Psoas muscle (tissue), 8 donors: ENCODE measurements at places on chromosomes 13 and 19. TPM values are rescaled to one million over a fixed set of nuclear protein-coding genes. Genes with fewer than 3 reads are reported as not detected.

DNA sequence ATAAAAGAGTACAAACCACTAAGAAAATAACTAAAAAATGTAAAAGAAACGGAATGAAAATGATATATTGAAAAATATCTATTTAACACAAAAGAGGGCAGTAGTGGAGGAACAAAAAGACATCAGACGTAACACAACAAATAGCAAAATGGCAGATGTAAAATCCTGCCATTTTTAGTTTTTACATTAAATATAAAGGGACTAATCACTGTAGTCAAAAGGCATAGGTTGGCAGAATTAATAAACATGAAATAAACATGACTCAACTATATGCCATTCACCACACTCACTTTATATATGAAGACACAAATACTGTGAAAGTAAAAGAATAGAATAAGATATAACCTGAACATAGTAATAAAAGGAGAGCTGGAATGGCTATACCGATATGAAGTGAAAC lies 11.0 kb downstream of the MTUS2 start:
- H3K36me3 ChIP-seq = no peaks in the 10 kb centered on the region
- H3K27me3 ChIP-seq = no peaks in the 10 kb centered on the region
- DNase-seq = no peak
- no peaks in the 10 kb centered on the region for H3K4me1 ChIP-seq
- no peak overlapping the region for H3K27ac ChIP-seq

DHDH gene
- not detected for total RNA-seq

- no peak for DNase-seq
- H3K36me3 ChIP-seq = no peaks in the 10 kb centered on the region
- H3K4me3 ChIP-seq = no peak overlapping the region
- H3K4me1 ChIP-seq = no peaks in the 10 kb centered on the region
- H3K27me3 ChIP-seq = no peaks in the 10 kb centered on the region
- H3K27ac ChIP-seq = no peak overlapping the region
These were observed 33.0 kb downstream of the SERP2 start for GRCh38 chr13:44406617-44407016.

GRCh38 chr13:112955271-112955937 lies 13.6 kb upstream of the MCF2L start:
- no peak for DNase-seq
- H3K36me3 ChIP-seq = no peaks in the 10 kb centered on the region
- H3K4me1 ChIP-seq = no peaks in the 10 kb centered on the region
- H3K27ac ChIP-seq = no peak overlapping the region
- H3K27me3 ChIP-seq = no peaks in the 10 kb centered on the region

DNA sequence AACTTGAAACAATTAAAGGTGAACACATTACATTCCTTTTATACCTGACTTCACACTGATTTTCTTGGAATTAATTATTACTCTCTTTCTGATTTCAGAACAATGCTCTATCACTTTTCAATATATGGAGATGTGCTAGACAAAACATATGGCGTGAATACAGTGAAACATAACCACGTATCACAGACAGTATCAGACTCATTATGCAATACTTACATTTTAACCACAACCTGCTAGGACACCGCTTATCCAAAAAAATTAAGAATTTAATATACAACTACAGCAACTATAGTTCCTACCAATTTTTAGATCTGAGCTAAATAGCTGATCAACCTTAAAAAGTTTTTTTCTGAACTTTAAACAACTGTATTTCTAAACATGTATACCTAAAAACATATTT lies 9.9 kb downstream of the HSPH1 start:
- peaks cover 11% of the 10 kb centered on the region for H3K36me3 ChIP-seq
- no peak overlapping the region for H3K27ac ChIP-seq
- H3K4me3 ChIP-seq = no peak overlapping the region
- H3K27me3 ChIP-seq = no peaks in the 10 kb centered on the region

PTH2 gene
- not detected for total RNA-seq

GRCh38 chr13:100459747-100460146 lies 128.8 kb downstream of the GGACT start:
- no peak overlapping the region for H3K4me3 ChIP-seq
- no peak for DNase-seq
- no peak overlapping the region for H3K27ac ChIP-seq
- H3K27me3 ChIP-seq = no peaks in the 10 kb centered on the region

SPACA4 gene
- not detected for total RNA-seq

DNA sequence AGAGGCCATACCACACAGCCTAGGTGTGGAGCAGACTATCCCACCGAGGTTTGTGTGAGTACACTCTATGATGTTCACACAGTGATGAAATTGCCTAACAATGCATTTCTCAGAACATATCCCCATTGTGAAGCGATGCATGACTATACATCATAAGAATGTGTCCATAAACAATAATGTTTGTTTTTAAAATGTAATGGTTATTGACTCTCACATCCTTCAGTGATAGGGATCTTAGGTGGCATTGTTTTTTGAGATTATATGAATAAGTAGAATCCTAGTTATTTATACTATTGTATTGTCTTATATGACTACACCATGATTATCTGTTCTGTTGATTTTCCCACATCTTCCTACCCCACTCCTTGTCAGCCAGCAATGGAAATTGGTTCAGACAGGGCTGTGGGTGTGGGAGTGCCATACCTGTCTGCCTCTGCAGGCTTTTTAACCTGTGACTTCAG lies 13.6 kb downstream of the CCNA1 start:
- no peaks in the 10 kb centered on the region for H3K27me3 ChIP-seq
- H3K4me3 ChIP-seq = no peak overlapping the region
- no peak overlapping the region for H3K27ac ChIP-seq
- no peak for DNase-seq
- no peaks in the 10 kb centered on the region for H3K4me1 ChIP-seq

FLT3 gene
- total RNA-seq = 0.19 TPM

GRCh38 chr13:111115965-111116521 lies 933 bp downstream of the ARHGEF7 start:
- peak; percentile 64 for DNase-seq
- no peaks in the 10 kb centered on the region for H3K36me3 ChIP-seq
- peak overlapping the region; percentile 87 for H3K4me3 ChIP-seq
- H3K4me1 ChIP-seq = peaks cover 12% of the 10 kb centered on the region

DNA sequence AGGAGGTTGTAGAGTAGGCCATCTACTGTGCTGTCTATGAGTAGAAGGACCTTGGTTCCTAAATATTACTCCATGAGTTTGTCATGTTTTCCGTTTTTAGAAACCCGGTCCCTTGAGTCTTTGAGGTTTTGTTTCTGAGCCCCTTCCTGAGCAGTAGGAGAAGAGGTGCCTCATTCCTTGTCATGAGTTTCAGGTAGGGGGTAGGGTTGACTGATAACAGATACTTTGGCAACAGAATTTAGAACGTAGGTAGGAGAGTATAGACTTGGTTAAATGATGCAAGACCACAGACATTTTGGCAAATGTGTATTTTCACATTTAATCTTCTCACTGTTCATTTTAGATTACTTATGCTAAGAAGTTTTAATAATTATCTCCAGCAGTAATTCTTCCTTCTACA lies 24.6 kb downstream of the LMO7 start:
- H3K36me3 ChIP-seq = peaks cover 3% of the 10 kb centered on the region
- no peak overlapping the region for H3K4me3 ChIP-seq
- no peak overlapping the region for H3K27ac ChIP-seq

GRCh38 chr13:85729296-85729695 lies 69.9 kb downstream of the SLITRK6 start:
- H3K36me3 ChIP-seq = no peaks in the 10 kb centered on the region
- no peaks in the 10 kb centered on the region for H3K27me3 ChIP-seq
- DNase-seq = no peak
- no peak overlapping the region for H3K4me3 ChIP-seq
- no peak overlapping the region for H3K27ac ChIP-seq
- no peaks in the 10 kb centered on the region for H3K4me1 ChIP-seq

ZNF837 gene
- 0.34 TPM for total RNA-seq

DNA sequence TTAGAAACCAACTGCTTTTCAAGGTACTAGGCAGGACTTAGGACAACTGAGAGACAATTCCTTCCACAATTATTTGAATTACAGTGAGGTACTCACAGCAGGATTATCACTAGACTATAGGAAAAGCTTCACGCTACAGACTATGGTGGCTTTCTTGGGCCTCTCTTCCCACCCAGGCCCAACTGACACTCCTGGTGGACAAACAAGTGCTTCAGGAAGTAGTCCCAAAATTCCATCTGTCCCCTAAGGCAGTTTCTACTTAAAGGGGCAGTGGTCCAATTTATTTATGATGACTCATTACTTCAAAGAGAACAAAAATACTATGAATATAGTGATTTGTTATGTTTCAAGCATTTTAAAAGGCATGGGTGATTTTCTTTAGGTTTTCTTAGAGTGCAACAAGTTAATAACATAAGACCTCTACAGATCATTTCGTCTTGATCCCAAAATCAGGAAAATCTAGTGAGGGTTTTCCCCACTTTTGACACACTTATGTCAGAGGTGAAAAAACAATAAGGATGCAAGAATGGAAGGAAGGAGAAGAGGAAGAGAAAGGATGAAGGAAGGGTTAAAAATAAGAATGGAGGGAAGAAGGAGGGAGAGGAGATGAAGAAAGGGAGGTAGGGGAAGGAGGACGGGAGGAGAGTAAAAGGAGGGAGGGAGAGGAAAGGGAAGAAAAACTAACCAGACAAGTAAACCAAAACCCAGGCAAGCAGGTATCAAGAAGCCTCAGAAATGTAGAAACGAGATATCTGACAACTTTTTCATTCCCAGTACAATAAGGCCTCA lies 100.7 kb downstream of the SERP2 start:
- H3K27ac ChIP-seq = peak overlapping the region; percentile 26
- H3K4me1 ChIP-seq = peaks cover 52% of the 10 kb centered on the region
- no peaks in the 10 kb centered on the region for H3K36me3 ChIP-seq
- H3K27me3 ChIP-seq = no peaks in the 10 kb centered on the region
- no peak for DNase-seq
- H3K4me3 ChIP-seq = no peak overlapping the region
